ENCODE measurements at places on chromosomes 7 and 10.

DNA sequence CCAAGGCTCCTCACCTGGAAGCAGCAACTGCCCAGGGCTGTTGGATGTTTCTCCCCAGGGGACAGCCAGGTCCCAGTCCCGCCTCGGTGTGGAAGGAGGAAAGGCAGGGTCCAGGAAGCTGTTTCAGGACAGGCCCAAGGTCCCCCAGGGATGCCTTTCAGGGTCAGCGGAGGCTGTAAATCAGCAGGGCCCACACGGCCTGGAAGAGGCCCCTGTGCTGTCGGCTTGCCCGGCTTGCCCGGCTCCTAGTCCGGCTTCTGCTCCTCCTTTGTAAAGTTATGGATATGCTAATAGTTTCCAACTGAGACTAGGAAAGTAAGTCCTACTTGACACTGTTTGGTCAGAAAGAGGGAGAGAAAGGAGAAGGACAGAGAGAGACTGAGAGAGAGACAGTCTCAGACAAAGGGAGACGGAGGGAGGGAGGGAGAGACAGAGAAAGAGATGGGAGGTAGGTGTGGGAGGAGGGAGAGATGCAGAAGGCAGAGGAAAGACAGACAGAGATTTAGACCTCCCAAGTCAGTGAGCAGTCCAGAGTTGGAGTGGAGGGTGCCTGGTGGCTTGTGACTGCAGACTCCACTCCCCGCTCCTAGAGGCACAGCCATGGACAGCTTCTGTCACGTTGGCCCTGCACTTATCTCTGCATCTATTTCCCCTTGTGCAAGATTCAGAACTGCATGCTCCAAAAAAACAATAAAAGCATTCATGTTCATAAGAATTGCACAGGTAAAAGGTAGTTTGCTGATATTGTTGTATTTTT is 10.5 kb downstream of the IKZF1 start:
- no peak for DNase-seq

GRCh38 chr10:30404540-30404939 is 29.4 kb upstream of the MAP3K8 start:
- no peak for DNase-seq

DNA sequence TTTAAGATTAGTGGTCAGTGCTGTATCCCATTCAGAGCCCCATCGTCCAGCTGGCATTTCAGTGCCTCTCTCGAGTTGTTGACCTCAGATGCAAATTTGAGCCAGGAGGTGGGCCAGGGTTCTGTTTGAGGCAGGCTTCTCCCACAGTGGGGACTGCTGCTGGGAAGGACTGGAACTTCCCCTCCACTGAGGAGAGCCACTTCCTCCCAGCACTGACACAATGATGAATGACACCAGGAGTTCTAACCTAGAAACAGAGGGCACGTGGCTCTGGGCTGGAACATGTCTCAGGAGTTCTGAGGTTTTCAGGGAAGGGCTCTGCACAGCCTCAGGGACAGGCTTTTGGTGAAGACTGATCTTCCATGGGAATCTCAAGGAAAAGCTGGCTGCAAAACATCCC is 18.3 kb upstream of the BTBD16 start:
- DNase-seq: no peak

GRCh38 chr7:23357190-23358093 is 58.3 kb downstream of the MALSU1 start:
- DNase-seq: no peak

- no peak for DNase-seq
These were observed 15.3 kb downstream of the SH3PXD2A start for GRCh38 chr10:103839872-103840739.

DNA sequence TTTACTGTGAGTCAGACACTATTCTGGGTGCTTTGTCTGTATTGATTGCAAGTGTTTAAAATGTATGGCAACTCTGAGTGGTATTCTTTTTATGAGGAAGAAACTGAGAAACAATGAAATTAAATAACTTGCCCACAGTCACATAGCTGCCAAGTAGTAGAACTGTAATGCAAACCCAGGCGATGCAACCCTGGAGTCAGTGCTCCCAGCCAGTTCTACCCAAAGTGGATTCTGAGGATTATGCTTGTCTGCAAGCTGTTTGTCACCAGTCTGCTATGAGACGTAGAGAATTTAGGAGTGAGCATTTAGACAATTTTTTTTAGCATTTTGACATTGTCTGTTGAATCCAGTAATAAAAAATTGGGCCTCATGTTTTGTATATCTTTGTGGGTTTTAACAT is 306.0 kb upstream of the LRGUK start:
- no peak for DNase-seq

DNA sequence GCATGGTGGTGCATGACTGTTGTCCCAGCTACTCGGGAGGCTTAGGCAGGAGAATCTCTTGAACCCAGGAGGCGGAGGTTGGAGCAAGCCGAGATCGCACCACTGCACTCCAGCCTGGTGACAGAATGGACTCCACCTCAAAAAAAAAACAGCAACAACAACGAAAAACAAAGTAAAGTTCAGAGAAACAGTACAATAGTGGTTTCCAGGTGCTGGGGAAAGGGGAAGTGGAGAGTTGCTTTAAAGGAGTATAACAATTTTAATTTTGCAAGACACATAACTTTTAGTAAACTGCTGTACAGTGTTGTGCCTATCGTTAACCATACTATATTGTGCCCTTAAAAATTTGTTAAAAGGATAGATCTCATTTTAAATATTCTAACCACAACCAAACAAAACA is 662.7 kb upstream of the POT1 start:
- DNase-seq: no peak

DNA sequence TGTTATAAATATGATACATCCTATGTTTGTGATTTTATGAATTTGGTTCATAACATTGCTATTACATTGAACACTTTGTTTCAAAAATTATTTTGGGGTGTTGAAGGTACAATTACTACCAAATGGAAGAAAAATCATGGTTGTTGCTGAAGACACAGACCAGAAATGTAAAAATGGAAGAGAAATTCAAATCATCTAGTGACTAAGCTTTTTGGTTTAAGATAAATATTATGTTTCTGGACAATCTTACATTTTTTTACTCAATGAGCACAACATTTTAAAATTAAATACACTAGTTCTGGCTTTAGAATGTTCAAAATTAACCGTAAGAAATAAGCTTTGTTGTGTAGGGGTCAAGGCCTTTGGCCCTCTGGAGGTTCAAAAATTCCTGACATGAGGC is 82.7 kb downstream of the GNAT3 start:
- DNase-seq: no peak

- no peak for DNase-seq
These were observed 9.4 kb downstream of the AP5Z1 start for GRCh38 chr7:4784799-4785198.

DNA sequence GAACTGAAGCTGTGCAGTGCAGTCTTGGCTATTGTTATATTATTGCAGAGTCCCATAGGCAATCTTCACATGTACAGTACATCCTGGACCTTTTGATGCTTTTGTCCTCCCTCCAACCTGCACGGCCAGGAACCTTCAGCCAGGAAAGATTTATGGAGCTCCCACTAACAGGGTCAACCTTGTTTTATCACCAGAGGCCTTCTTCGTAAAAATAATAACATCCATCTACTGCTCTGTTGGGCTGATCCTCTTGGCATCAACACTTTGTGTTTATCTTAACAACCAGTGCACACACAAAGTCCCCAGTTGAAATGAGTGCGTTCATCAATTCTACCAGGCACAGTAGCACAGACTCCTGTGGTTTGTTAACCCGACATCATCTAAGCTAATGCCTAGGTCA is 72.4 kb downstream of the AGMO start:
- no peak for DNase-seq

DNA sequence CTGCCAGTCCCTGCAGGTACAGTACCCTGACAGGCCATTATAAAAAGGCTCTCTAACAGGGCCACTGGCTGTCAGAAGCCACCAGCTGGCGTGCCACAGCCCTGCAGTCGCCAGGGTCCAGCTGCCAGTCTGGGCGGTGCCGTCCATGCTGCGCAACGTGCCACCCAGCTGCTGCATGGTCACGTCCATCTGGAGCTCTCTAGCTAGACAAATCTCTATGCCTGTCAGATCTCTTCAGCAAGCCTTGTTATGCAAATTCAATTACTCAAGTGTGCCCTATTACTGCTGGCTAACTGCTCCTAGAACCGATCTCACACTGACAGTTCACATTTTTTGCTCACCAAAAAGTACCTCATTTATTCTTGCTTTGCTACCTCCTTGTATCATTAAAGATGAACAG is 75.9 kb downstream of the HIBADH start:
- DNase-seq: no peak
